Stimulated activated CD4-positive, alpha-beta T cell treated with anti-CD3 and anti-CD28 coated beads, Interleukin-1b, Interleukin-23, amount 100 ng/mL, for 24 hours (primary cell): ENCODE measurements at places on chromosomes 4 and X.

DNA sequence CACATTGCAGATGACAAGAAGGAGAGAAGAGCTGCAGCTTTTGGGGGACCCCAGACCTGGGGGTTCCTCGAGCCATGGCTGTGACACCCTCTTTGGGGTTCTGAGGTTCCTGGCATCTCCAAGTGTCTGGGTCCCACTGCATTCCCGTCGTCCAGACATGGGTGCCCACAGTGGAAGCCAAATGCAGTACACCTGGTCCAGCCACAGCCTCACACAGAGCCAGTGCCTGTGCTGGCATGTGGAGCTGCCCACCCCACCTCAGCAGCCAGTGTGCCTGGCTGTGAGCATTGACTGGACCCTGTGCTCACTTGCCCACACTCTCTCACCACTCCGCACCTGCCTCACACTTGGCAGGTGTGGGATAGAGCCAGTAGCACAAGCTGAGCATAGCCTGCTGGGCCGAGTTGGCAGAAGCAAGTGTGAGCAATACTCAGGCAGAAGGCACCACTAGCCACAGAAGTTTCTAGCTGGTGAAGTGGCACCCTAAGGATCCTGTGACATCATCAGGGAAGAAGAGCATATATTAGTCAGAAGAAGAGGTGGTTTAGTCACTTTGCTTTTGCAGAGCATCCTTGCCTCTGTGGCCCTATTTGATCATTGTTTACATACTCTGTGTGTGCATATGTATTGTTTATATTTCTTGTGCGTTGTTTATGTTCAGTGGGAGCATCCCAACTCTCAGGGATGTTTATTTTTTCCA lies 65.0 kb upstream of the MAGEB2 start:
- no peak for DNase-seq

DNA sequence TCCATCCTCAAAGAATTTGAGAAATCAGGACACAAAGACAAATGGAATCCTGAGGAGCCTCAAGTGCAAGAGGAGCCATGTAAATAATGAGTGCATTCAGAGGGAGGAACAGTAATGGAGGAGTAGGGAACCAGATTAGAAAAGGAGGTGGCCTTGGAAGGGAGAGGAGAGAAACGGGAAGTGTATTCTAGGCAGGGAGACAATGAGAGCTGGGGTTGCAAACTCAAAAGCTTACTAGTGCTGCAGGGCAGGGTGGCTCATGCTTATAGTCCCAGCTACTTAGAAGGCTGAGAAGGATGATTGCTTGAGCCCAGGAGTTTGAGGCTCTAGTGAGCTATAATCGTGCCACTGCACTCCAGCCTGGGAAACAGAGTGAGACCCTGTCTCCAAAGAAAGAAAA lies 113.2 kb upstream of the LSM6 start:
- DNase-seq, result no peak

DNA sequence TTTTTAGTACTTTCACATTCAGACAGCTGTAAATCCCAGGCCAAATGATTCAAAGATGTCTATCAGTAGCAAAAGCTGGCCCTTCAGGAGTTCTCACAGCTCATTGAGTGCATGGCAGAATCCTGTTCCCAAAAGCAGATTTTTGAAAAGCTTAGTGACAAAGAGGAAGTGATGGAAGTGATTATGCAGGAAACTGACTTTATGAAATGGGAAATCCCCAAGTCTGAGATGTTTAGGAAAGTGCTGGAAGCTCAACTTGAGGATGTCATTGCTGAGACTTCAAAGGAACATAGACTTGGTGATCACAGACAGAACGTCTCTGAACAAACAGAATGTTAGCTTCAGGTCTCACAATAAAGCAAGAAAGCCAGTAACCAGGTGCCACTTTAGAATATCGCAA lies 51.0 kb upstream of the CFAP47 start:
- DNase-seq, result no peak

DNA sequence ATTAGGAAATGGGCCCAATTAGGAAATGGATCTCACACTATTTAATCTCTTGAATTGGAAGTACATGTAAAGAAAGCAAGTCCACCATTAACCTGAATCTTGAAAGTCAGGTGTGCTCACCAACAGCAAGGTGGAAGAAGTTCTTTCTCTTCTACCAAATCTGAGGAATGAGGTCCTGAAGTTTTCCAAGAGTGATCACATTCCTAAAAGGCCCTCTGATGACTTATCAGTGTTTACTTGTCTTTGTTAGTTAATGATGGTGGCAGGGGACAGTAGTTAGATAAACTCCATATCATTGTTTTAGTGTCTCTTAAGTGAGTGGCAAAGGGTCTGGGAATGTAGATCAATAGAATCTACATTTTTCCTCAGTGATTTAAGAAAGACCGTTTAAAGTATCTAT lies 61.3 kb upstream of the APELA start:
- DNase-seq, result no peak

GRCh38 chr4:64713256-64713840 lies 304.1 kb upstream of the TECRL start:
- DNase-seq, result no peak

DNA sequence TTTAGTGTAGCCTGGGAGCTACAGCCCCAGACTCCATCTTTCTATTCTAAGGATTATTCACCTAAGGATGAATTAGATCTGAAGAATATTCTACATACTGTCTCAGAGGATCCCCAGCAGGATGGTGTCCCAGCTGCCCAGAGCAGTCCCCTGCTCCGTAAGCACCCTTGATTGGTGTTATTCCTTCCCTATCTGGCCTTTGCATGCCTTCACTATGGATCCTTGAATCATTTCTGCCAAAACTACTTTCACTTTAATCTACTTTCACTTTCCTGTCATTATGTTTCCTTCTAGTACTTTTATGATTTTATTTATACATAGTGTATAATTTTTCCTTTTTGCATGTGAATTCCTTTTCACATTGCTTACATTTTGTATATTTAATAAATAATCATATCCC lies 39.2 kb downstream of the ARHGAP24 start:
- no peak for DNase-seq

GRCh38 chrX:150599226-150599625 lies 30.8 kb downstream of the MTM1 start:
- DNase-seq, result no peak

- DNase-seq, result no peak
Measured at GRCh38 chrX:40931921-40932320, 153.3 kb upstream of the USP9X start.

DNA sequence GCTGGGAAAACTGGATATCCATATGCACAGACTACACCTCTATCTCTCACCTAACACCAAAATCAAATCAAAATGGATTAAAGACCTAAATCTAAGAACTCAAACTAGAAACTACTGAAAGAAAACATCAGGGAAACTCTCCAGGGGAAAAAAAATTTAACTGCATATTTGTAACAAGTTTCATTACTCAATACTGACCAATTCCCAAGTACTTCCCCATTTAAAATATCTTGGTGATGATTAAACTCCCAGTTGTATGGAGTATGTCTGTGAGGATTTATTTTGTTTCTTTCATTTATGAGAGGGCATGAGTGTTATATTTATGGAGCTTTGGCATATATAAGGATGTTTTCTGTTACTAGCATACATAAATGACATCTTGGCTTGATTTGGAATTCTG lies 112.3 kb upstream of the IL15 start:
- no peak for DNase-seq

DNA sequence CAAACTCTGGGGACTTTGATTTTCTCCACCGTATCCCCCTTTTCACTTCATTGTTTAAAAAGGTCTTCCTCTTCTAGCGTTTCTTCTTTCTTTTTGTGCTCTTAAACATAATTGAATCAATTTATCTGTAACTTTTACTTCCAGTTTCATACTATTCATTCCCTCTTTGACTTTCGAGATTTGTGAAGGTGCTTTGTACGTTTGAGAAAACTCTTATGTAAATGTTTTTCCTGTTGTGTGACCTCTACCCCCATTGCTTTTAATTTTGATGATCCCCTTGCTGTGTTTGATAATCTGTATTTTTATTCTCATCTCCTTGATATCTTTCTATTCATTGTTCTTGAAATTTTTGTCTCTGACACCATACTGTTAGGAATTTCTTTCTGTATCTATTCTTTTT lies 4.8 kb downstream of the USP38 start:
- no peak for DNase-seq

DNA sequence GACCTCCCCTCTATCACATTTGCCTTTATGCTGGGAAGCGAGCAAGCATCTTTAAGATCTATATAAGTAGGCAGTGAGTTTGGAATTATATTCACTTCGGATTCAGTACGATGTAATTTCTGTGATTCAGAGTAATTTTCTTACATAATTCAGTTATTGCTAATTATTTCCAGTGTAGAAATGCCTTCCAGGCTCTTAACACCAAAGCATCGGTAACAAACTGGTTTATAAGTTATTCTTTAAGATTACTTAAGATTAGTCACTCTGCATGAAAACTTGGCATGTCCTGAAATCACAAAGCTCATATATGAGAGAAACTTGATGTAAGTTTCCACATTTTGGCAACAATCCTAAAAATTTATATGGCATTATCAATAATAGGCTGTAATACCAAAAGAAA lies 120.8 kb downstream of the ADAMTS3 start:
- no peak for DNase-seq

DNA sequence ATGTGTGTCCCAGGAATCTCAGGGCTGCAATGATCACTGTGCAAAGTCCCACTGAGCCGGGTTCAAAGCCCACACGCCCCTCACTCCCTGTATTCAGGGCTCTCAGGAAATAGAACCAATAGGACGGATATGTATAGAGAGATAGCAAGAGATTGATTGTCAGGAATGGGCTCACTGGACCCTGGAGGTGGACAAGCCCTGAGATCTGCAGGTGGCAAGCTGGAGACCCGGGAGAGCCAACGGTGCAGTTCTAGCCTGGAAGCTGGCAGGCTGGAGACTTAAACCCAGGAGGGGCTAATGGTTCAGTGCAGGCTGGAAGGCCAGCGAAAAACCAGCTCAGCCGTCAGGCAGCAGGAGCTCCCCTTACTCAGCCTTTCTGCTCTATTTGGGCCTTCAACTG lies 52.8 kb upstream of the ADRA2C start:
- DNase-seq, result no peak

GRCh38 chrX:26208012-26208411 lies 8.0 kb upstream of the MAGEB5 start:
- DNase-seq, result no peak

- DNase-seq, result no peak
Measured at GRCh38 chrX:24399550-24399949, 39.1 kb downstream of the SUPT20HL1 start.

- DNase-seq, result no peak
Measured at GRCh38 chr4:110904435-110905065, 281.7 kb upstream of the PITX2 start.

DNA sequence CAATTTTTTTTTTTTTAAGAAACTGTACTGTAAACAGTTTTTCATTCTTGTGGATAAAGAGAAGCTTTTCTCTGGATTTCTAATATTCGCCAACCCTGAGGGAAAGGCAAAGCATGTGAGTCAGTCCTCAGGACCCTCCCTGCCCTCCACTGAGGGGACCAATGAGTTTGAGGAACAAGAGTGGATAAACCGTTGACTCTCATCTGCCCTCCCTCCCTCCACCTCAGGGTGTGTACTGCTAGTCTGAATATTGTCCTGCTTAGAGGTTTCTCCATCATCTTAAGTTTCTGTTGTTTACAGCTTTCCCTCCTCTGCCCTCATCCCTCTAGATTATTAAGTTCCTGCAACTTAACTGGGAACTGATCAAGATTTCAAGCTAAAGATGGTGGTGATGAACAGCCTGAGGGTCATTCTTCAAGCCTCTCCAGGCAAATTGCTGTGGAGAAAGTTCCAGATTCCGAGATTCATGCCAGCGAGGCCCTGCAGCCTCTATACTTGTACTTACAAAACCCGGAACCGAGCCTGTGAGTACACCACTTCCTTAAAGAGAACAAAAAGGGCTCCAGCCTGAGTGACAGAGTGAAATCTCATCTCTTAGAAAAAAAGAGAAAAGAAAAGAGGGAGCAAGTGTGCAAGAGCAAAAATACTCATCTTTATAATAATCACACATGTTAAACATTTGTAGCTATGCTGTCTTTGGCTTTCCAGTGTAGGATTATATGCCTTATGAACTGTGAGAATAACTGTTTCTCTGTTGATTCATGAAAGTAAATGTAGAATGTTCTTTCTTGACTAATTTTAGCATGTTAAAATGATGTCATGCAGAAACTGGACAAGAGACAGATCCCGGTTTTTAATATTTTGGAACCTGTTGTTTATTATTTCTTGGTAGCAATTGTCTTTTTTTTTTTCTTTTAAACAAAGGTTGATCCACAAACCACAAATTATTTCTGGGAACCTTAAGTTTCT lies 11.9 kb downstream of the CA5B start:
- DNase-seq, result no peak

DNA sequence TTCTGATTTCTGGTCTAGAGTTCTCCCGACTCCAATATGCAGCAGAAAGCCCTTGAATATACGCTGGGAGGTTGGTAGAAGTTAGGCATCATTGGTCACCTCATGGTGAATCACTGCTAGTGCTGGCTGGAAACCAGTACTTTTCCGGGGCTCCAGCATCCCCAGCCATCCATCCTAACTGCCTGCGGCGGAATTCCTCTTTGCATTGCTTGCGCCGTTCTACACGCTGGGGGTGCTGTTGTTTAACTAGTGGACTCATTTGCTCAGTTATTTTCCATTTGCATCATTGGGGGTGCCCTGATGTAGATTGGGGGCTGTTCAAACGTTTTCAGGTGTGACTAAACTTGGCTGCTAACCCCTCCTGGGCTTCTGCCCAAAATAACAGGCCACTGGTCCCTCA lies 23.3 kb upstream of the GPR50 start:
- DNase-seq, result no peak

DNA sequence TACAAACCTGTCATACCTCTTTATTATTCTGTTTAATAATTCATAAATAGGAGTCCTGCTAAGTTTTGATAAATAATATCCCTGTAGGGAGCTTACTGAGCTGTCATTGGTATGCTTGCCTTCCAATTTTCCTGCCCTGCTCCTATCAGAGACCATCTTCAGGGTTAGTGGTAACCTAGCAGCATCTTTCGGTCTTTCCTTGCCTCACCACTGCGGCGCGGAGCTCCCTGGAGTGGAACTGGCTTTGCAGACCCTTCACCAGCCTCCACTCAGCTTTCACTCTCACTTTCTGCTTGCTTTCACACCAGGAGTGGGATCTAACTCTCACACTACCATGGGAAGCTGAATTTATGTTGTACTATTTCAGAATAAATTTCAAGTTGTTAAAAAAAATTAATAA lies 481.7 kb upstream of the ATOH1 start:
- no peak for DNase-seq

DNA sequence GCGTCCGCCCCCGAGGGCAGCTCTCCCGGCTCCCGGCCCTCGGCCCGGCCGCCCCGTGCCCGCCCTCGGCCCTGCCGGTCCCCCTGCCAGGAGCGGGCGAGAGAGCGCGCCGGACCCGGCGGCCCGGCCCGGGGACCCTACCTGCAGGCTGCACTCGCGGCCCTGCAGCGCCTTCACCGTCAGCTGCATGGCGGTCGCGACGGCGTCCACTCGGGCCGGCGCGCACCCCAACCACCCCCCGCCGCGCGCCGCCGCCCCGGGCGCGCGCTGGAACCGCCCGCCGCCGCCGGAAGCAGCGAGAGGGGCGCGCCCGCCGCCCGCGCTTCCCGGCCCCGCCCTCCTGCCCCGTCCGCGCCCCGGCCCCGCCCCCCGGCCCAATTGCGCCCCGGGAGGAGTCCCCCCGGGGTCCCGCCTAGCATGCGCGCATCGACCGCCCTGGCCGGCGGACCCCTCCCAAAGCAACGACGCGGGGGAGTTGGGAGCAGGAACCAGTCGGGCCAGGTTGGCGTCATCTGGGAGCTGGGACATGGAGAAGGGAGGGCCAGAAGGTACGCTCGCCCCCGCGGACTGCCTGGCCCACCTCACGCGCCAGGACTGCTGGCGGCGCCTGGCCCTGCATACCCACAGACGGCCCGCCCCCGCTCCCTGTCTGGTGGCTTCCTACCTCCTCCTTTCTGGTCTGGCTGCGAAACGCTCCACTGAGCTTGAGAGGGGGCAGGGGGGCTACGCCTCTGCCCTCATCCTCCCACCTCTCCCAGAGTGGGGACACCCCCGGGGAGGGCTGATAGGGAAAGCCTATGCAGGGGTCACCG lies at the start of gene UBL4A:
Gene UBL4A (minus strand): TSS at position 220 of the 812 bp plus-strand sequence. CDS start 31 bp downstream, at position 189.
- no peak for DNase-seq
